Activated CD4-positive, alpha-beta T cell treated with anti-CD3 and anti-CD28 coated beads, Interleukin-2, Interleukin-4, amounts not matched to agents 100 ng/mL and 50 ng/mL, durations not matched to agents 16 hours and 8 hours (primary cell): ENCODE measurements at places on chromosomes 13 and 19.

DNA sequence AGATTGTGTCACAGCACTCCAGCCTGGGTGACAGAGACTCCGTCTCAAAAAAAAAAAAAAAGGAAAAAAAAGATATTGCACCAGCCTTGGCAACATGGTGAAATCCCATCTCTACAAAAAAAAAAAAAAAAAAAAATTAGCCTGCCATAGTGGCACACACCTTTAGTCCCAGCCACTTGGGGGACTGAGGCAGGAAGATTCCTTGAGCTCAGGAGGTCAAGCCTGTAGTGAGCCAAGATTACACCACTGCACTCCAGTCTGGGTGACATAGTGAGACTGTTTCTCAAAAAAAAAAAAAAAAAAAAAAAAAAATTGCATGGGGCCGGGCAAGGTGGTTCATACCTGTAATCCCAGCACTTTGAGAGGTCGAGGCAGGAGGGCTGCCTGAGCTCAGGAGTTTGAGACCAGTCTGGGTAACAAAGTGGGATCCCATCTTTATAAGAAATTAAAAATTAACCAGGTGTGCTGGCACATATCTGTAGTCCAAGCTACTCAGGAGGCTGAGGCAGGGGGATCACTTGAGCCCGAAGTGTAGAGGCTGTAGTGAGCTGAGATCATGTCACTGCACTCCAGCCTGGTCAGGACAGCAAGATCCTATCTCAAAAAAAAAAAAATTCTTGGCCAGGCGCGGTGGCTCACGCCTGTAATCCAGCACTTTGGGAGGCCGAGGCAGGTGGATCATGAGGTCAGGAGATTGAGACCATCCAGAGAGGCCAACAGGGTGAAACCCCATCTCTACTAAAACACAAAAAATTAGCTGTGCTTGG lies 7.1 kb upstream of the HDGFL2 start:
- DNase-seq = no peak

DNA sequence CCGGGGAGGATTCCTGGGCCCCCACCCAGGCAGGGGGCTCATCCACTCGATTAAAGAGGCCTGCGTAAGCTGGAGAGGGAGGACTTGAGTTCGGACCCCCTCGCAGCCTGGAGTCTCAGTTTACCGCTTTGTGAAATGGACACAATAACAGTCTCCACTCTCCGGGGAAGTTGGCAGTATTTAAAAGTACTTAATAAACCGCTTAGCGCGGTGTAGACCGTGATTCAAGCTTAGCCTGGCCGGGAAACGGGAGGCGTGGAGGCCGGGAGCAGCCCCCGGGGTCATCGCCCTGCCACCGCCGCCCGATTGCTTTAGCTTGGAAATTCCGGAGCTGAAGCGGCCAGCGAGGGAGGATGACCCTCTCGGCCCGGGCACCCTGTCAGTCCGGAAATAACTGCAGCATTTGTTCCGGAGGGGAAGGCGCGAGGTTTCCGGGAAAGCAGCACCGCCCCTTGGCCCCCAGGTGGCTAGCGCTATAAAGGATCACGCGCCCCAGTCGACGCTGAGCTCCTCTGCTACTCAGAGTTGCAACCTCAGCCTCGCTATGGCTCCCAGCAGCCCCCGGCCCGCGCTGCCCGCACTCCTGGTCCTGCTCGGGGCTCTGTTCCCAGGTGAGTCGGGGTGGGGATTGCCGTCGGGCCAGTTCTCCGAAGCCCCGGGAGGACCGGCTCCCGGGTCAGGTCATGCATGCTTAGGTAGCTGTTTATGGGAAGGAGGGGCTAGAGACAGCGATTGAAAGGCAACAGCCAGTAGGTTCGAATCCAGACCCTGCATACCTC lies at the start of gene ICAM1:
Gene ICAM1, plus strand, starts transcription at position 505 of the 779 bp plus-strand sequence. Its CDS starts 40 bp downstream, at position 545.
- peak; percentile 87 for DNase-seq

DNA sequence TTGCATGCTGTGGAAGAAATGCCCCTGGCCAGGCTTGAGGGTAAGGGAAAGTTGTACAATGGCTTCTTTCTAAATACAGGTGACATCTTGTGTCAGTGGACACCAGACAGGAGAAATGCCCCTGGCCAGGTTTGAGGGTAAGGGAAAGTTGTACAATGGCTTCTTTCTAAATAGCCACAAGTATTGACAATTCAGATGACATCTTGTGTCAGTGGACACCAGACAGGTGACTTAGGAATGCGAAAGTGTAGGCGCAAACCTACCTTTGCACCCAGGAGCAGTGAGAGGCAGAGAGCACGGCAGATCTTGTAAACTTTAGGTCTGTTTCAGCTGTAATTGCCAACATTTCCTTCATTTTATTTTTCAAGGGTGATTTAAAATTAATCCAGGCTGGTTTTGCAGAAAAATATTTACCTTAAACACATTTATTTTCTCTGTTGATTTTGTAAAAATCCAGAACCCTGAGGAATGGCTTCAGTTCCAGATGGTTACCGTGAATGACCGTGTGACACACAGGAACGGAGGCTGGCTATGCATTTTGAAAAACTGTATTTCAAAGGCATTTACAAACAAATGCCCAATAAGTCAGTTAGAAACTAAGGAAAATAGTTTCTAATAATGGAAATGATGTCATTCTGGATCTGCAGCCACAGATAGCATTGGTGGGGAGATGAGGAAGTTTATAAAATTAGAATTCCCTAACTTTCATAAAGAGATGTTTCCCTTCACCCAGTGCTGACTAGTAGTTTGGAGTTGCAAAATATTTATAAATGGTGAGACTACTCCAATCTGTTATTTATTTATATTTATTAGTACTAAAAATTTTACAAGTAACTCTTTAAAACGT lies 34.9 kb downstream of the TNFSF13B start:
- DNase-seq = no peak

DNA sequence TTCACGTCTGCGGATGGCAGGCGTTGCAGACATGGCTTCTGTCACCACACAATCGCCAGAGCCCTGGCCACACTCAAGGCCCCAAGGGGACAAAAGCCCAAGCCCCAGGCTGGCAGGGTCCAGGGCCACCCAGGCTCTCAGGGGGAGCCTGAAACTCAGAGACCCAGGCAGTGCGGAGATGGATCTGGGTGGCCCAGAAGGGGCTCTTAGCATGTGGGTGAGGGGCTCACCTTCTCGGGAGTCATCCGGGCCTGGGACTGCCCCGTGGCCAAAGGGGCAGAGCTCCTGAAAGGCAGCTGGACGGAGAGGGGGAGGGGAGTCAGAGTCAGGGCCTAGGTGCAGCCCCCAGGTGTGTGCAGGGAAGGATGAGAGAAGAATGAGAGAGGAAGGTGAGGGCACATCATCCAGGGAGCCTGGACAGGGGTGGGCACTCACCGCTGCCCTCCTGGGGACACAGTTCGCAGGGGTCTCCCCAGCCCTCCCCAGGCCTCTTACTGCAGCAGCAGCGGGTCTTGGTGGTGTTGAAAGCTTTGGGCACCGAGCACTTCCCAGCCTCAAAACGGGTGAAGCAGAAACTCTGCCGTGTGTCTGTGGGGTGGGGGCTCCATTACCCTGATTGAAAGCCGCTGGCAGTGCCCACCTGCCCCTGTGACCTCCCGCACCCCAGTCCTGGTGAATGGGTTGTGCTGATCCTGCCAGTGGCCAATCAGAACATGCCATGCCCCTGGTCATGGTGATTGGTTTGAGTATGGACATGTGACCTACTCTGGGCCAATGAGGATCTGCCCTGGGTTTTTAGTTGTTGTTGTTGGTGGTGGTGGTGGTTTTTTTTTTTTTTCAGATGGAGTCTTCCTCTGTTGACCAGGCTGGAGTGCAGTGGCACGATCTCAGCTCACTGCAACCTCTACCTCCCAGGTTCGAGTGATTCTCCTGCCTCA lies 37.4 kb downstream of the CCL25 start:
- DNase-seq = no peak

- peak; percentile 65 for DNase-seq
These were observed 40.7 kb upstream of the MEDAG start for GRCh38 chr13:30865123-30866049.

DNA sequence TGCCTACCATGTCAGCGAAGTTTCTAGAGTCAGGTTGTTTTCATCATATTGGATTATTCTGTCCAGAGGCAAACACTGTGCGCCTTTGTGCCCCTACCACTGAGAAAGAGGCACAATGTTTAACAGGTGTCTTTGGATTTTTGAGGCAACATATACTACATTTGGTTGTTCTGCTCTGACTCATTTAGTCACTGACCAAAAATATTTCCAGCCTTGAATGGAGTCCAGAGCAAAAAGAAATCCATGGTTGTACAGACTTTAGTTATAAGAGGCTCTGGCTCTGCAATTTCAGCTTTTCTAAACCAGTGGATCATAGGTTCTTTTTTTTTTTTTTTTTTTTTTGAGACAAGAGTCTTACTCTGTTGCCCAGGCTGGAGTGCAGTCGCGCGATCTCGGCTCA lies 35.7 kb downstream of the LACC1 start:
- DNase-seq = no peak

DNA sequence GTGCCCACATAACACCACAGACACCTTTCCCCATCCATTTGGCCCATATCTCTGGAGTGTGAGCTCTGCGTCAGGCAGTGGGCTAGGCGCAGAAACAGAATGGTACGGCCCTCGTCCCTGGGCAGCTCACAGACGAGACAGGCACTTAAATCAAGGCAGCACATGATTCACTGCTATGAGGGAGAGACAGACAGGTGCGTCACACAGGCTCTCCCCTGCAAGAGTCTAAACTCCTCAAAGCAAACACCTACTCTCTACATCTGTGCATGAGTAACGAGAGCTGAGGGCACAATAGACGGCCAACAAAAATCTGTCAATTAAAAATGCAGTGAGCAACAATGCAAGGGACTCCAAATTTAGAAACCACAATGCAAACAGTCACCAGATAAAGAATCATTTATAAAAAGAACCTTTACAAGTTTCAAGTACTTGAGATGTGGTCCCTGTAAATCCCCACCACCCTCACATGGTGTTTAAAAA lies 348.9 kb downstream of the UQCRFS1 start:
- no peak for DNase-seq

DNA sequence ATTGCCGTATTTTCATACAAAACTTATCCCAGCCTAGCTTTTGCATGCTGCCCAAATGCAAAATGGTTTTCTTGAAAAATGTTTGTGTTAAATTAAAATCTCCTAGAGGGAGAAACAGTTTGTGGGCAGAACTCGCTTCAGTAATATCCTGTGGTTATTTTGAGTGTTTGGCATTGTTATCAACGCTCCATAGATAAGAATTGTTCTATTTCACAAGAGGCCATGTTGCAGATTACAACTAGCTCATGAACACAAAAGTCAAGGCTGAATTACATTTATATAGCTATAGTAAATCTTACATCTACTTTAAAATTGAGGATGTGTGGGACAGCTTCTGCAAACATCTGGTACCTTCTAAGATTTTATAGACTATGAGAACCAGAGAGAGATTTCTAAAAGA lies 447.9 kb downstream of the DCT start:
- no peak for DNase-seq
